Effector CD8-positive, alpha-beta T cell (primary cell): ENCODE measurements at places on chromosomes 3 and 15.
A peak's percentile ranks its signal among the peaks of the same experiment; 100 is the strongest.

- DNase-seq: no peak
These were observed 225.9 kb downstream of the IGSF11 start for GRCh38 chr3:118808723-118809122.

GRCh38 chr3:130686833-130687232, 59.8 kb downstream of the PIK3R4 start:
- DNase-seq: no peak

DNA sequence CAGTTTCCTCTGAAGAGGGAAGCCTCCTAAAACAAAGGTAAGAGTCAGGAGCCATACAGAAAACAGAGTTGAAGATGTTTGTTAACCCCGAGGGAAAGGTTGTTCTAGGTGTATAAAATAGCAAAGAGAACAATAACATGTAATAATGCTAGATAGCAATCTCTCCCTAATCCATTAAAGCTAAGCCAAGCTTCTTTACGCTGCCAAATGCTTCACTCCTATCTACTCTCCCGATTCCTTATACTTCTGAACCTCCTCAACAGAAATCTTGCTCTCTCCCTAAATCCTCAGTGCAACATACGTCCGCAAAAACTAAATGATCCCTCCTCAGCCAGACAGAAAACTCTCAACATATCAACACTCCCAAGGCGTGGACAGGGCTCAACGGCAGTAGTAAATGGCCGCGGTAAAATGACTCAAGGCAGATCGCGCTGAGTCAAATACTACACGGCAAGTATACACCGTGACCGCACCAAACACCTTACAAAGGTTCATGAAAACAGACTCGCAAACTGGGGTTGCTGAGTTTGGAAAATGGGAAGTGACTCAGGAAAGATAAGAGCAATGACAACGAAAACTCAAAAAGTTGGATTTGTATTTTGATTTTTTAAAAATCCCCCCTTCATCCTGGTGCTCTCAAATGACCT, 682 bp downstream of the CLDND1 start:
- DNase-seq: peak; percentile 1

GRCh38 chr15:80749589-80749988, 29.6 kb upstream of the CEMIP start:
- no peak for DNase-seq

DNA sequence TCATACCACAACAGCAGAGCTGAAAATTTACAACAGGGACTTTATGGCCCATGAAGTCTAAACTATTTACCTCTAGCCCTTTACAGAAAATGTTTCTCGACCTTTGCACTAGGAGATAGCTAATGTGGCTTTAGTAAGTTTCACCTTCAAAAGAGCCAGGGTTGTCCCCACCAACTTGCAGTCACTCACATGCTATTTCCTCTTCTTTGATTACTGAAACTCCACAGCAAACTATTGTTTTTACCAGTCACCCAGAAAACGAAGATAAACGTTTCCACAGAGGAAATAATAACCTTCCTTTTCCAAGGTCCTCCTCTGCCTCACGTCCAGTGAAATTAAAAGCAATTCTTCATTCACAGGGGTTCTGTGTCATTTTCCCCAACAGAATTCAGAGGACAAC, 48.2 kb downstream of the WWTR1 start:
- DNase-seq: no peak

- no peak for DNase-seq
These were observed 31.8 kb downstream of the FSTL1 start for GRCh38 chr3:120418866-120419490.
